DMS79 treated with DMSO at 0.1 percent for 48 hours (cell line): ENCODE measurements at places on chromosomes 4 and X.

- DNase-seq: peak; percentile 17
These were observed 6.0 kb upstream of the SH3TC1 start for GRCh38 chr4:8192748-8193738.

- DNase-seq: no peak
These were observed 395.8 kb downstream of the GASK1B start for GRCh38 chr4:157776930-157777528.

- no peak for DNase-seq
These were observed 479 bp downstream of the BRCC3 start for GRCh38 chrX:155071694-155072280.

DNA sequence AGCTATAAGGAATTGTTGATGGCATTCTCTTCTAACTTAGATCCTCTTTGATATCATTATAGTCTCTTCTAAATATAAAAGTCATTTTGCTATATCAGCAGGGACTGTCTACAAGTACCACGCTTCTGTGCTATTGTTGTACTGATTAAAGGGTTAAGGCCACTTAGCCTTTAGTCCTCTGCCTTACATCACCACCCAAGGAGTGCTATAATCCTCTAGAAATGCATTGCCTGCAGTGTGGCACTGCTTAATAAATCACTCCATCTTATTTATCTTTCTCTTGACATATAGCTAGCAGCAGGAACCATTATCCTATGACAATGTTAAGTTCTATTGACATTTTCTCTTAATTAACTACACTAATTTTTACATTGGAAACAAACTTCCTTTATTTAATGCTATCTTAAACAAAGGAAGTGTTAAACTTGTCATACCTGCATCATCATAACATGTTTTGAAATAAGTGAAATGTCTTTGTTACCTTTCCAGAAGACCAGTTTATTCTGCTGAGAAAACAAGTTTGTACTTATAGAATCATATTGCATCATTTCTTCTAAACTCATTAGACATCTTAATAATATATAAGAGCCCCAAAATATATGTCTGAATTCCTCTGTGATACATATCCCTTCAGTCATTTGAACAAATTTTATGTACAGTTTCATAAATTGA lies 360.9 kb upstream of the ATOH1 start:
- no peak for DNase-seq

GRCh38 chrX:148722966-148723365 lies 222.5 kb downstream of the AFF2 start:
- no peak for DNase-seq

GRCh38 chr4:111923786-111924185 lies 221.5 kb upstream of the FAM241A start:
- no peak for DNase-seq

DNA sequence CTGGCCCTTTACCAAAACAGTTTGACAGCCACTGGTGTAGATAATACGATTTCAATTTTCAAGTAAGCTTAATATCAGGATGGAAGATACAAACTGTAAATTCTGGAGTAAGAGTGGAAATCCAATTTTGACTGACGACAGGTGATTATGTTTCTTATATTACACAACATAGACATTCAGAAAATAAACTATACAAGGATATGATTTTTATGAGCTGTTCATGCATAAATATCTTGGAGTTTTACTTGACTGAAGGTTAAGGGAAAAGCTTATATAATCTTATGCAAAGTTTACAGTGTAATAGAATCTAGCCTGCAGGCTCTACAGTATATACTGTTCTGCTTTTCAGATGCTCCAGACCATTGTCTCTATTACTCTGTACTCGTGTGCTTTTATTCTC lies 1672.3 kb downstream of the ARAP2 start:
- no peak for DNase-seq

- no peak for DNase-seq
These were observed 38.7 kb upstream of the GRID2 start for GRCh38 chr4:92265021-92265420.

GRCh38 chrX:22922961-22923360 lies 76.8 kb upstream of the DDX53 start:
- DNase-seq: no peak

DNA sequence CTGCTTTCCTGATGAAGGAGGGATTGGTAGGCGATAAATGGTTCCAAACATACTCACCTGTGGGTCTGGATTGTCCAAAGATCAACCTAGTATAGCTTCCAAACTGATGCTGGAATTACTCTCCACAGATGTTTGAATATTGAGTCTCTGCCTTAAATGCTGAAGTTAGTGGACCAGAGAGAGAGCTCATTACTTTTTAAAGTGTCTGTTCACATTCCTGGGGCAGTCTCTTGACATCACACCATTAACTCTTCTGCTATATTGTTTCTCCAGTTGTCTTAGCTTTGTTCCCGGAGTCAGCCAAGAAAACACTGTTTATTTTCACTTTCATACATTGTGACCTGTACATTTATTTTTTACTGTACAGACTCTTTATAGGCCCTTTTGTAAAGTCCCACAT lies 35.4 kb downstream of the ARHGEF38 start:
- DNase-seq: no peak

- DNase-seq: no peak
These were observed 451.2 kb downstream of the FAT4 start for GRCh38 chr4:125765941-125766340.

DNA sequence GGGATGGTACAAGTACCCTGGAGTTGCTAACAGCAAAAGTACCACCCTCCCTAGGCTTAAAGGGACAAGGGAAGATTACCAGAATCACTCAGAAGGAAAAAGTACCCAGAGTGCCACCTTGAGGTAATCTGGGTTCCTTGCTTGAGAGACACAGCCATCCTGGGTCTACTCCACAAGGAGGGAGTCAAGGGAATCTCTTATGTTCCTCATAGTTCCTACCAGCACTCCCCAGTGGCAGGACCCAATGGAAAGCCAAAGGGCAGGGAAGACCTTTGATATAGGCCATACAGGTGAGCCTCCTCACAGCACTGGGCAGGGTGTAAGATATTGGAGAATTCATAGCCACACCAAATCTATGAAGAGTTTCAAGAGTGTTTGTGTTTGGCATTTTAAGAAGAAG lies 5.7 kb downstream of the IL2 start:
- no peak for DNase-seq

DNA sequence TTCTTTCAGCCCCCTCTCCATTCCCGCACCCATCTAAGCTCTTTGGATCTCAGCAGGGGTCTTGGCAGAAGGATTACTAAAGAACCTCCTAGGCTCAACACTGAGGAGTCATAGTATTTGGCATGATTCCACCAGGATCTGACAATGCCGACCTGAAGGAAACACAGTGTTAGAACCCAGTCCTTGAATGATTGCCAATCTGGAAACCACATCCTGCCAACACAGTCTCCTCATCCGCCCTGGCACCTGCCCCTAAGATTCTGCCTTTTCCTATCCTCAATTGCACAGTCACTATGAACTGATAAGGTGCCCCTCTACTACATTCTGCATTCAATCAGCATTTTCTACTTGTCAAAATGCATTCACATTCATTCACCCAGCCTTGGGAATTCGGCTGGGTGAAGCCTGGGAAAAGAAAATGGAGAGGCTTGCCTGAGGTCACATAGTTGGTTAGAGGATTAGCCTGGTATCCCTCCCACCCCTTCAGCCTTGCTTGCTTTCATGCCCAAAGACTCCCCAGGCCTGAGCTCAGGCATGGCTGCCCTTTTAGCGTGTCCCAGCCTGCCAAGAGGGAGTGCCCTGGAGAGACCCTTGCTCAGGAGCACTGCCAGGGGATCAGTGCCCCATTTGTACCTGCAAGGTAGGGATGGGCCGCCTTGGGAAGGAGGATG lies 2.2 kb upstream of the CLDN2 start:
- peak; percentile 60 for DNase-seq

DNA sequence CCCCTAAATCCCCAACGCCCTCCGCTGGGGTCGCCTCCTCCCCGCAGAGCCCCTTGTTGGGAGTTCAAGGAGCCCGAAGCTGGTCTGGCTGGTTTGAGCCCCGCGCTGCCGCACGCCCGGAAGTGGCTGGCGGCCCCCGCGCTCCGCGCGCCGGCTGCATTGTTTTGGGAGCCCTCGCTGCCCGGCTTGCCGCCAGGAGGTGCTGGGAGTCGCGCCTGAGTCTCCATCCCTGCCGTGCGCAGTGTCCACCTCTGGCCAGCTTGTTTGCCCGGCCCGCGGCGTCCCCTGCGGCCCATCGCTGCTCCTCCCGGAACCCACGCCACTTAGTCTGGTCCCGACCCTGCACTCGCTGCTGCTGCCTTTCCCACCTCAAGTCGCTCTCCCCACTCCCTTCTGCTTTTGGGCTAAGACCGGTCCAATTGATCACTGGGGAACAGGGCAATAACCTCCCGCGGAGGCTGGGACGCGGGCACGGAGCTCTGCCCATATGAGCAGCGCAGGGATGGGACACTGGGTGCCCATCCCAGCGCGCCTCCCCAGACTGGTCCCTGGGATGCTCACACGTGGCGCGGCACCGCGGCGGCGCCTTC lies 2.2 kb upstream of the SFRP2 start:
- DNase-seq: no peak

- no peak for DNase-seq
These were observed 32.6 kb downstream of the RS1 start for GRCh38 chrX:18639280-18639679.

DNA sequence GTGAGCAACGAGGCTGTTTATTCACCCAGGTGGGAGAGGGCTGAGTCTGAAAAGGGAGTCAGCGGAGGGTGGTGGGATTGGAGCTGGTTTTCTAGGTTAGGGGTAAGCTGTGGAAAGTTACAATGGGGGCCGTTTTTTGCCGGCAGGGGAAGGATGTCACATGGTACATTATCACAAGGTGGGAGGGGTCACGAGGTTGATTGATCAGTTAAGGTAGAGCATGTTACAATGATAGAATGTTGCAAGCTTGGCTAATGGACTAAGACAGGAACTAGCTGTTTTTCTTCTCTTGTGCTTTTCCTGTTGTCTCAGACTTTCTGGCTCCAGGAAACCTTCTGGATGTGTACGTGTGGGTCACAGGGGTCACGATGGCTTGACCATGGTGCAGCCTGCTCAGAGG lies 536.3 kb upstream of the HTR2C start:
- no peak for DNase-seq

GRCh38 chr4:336099-336892 lies 1.3 kb upstream of the ZNF141 start:
- no peak for DNase-seq

DNA sequence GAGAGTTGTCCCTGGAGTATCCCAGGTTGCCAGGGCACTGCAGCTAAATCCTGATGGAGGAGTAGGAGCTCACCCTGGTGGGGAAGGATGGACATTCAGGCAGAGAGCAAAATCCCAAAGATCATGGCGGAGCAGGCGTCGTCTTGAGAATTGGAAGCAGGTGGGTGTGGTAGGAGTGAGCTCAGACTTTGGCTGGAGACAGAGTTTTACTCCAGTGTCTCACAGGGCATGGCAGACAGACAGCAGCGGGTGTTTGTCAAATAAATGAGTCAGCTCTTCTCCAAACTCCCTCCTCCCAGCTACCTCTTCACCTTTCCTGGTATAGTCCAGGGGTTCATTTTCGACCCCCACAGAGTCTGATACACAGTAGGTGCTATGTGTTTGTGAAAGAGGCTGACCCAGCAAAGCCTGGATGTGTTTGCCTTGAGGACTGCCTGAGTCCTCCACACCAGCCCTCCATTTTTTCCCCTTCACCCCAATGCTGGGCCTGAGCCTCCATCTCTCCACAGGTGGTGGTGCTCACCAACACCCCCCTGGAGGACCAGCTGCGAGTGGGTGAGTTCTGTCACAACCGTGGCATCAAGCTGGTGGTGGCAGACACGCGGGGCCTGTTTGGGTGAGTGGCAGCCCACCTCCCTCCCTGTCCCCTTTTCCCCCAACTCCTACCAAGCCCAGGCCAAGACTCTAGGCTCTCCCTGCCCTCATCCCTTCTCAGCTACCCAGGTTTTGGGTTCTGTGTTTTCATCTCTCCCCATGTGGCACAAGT lies 6.9 kb downstream of the UBA1 start:
- DNase-seq: no peak

- no peak for DNase-seq
These were observed 14.5 kb upstream of the STS start for GRCh38 chrX:7133050-7133440.
